ENCODE measurements at places on chromosomes 5 and 9.

- DNase-seq = no peak
Measured at GRCh38 chr5:143011585-143011984, 241.4 kb downstream of the ARHGAP26 start.

DNA sequence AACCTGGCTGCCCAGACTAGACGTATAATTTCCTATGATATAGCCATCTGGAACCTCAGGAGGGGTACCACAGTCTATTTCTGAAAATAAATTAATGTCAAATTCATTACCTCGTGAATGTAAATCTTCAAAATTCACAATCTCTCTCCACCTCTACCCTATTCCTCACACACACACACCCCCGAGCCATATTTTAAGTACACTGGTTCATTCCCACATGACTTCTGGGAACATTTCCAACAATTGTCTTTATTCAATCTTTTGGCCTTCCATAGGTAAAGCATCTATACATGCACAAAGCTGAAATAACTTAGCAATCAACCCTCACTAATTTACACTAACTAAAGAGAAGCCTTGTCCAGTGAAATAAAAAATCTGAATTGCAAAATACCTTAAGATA is 32.7 kb downstream of the SUSD1 start:
- DNase-seq = no peak

DNA sequence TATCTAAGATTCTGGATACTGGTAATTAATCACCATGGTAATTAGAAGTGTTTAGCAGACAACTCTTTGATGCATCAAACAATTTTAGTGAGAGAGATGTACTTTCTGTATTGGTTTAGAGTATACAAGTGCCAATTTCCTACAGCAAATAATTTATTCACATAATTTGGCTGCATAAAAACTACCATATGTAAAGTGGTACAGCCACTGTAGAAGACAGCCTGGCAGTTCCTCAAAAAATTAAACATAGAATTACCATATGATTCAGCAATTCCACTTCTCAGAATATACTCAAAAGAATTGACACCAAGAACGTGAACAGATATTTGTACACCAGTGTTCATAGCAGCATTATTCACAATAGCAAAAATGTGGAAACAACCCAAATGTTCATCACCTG is 36.2 kb downstream of the PHAX start:
- no peak for DNase-seq

DNA sequence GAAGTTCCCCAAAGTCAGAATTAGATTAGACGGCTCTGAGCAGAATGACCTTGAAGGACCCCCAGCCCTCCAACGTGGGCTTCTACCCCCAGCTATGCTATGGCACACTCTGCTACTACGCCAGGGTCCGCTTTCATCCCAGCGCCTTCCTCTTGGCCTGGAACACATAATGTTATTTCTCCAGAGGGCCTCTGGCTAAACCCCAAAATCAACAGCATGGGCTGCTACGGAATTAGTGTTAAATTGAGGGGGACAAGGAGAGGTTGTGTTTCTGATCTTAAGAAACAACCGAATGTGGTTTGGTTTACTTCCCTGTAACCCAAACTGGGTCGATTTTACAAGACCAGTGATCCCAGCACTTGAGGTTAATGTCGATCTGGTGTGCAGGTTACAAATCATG is 97.1 kb downstream of the ZNF618 start:
- no peak for DNase-seq

DNA sequence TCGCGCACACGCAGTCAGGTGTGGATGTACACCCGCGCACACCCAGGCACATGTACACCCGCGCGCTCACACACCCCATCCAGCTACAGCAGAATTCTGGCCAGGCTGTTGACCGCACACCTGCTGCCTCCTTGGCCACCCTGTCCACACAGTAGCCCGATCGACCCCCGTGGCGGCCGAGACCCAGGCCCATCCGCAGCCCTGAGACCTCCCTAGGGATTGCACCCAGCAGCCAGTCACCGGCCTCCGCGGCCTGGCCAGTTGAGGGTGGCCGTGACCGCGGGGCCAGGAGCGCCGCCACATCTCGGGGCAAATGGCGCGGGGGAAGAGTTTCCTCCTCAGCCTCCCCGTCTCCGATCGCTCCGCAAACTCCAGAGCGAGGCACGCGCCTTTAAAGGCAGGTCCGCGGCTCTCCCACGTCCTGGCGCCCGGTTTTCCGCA is 774 bp upstream of the ADAMTS16 start:
- no peak for DNase-seq

GRCh38 chr5:178210686-178211085 is 6.4 kb downstream of the HNRNPAB start:
- DNase-seq = no peak

DNA sequence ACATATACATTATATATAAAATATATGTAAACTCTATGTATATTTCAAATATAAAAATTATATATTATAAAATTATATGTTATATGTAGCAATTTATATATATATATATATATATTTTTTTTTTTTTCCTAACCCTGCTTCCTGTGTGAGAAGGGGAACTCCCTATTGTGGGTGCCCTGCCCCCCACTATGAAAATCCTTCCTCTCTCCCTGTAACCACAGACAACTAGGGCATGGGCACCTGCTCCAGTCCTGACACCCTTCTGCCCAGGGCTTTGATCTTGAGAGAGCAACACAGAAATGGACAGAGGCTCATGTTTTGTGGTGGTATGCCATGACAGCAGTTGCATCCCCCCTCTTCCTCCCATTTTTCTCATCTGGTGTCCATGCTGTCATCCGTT is 148.7 kb upstream of the IL12B start:
- no peak for DNase-seq

- DNase-seq = no peak
Measured at GRCh38 chr5:79772651-79773050, 83.0 kb downstream of the CMYA5 start.
